ENCODE measurements at places on chromosomes 1 and 21.
A peak's percentile ranks its signal among the peaks of the same experiment; 100 is the strongest.

DNA sequence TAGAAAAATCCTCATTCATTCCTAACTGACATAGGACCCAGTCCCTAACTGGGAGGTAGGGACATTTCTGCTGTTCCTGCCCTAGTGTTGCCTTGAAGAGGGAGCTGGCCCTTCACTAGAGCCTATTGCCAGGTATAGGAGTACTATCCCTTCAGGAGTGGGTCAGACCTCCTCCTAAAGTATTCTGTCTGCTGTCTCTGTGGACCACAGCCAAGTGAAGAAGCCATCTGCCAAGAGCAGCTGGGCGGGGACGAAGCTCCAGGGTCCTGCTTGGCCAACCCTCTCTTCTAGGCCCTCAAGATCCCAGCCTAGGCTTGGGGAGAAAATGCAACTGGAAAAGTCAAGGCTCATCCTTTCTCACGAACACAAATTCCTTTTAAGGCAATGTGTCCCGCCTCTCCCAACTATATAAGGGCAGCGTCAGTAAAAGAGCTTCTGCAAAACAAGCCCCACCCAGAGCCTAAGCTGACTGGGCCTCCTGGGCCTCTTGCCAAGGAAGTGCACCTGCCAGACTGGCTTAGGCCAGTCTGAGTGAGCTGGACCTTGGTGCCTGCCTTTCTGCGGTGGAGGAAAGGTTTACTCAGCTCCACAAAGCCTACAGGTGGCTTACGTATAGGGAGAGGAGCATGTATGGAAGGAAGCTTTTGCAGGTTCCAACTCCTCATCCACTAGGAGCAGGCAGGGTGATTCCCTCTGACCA, 638 bp upstream of the TUFT1 start:
- peak; percentile 51 for DNase-seq

- no peak for DNase-seq
These were observed 605.8 kb upstream of the ADAMTS5 start for GRCh38 chr21:27572696-27573095.

DNA sequence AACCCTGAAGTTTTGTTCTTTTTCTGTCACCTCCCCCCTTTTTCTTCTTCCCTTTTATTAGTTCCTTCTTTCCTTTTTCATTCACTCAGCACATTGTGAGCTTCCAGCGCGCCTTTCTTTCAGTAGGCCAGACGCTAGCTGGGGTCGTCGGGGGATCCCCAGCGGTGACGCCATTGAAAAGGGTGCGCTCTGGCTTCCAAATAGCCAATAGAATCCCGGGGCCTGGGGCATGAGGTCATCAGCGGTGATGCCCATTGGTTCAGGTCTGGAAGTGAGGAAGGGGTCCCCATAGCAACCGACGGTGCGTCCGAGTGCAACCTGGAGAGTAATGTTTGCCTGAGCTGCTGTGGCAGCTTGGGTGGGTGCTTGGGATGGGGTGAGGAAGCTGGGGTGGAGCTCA, 6.9 kb upstream of the EFNA3 start:
- DNase-seq, result no peak

GRCh38 chr1:227794817-227795192, 20.7 kb upstream of the PRSS38 start:
- no peak for DNase-seq

DNA sequence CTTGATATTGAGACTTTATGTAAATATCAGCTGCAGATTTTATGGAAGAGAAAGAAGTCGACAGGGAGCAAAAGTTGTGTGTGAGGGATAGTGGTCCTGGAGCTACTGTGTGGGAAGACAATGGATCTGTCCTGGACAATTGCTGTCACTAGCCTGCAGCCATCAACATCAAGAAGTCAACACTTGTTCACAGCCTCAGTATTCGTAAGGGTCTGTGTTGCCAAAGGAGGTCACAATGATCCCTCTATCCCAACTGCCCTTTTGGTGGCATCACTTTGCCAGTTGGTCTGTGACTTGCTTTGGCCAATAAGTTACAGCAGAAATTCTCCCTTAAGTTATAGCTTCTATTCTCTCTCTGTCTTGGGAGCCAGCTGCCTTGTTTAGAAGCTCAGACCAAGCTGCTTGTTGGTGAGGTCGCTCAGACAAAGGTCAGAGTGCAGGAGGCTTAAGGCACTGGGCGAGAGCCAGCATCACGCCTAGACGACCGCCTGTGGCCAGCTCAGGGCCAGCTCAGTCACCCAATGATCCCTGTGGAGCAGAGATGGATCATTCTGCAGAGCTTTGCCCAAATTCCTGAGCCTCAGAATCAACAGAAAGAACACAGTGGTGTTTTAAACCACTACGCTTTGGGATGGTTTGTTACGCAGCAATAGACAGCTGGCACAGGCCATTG, 134.9 kb downstream of the RHOU start:
- no peak for DNase-seq

- no peak for DNase-seq
These were observed 522.1 kb upstream of the LRRC7 start for GRCh38 chr1:69045572-69045971.

- no peak for DNase-seq
These were observed 42.6 kb downstream of the CD34 start for GRCh38 chr1:207868251-207868773.

GRCh38 chr1:226717256-226717909, 21.7 kb downstream of the ITPKB start:
- no peak for DNase-seq

DNA sequence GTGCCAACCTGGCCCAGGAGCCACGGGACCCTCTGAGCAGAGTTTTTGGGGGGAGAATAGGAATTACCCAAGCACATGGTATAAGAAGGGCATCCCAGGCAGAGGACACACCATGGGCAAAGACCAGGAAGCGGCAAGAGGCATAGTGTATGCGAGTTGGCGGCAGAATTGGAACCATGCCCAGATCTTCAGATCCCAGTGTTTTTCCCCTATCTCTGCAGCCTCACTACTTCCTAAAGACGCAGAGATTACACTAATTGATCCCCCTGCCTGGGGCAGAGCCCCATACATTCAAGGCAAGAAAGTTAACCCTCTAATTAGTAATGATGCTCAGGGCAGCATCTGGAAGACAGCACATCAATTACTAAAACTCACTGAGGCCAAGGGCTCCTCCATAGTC, 48.2 kb downstream of the SYT2 start:
- peak; percentile 33 for DNase-seq

- DNase-seq, result no peak
These were observed 102.0 kb downstream of the CYYR1 start for GRCh38 chr21:26471099-26471471.

GRCh38 chr1:155173478-155174323, at the start of gene TRIM46:
Gene TRIM46, plus strand, starts transcription at chr1:155173849. Its CDS starts 118 bp downstream, at chr1:155173967.
- DNase-seq, result no peak

GRCh38 chr1:31639543-31639942, 5.1 kb downstream of the PEF1 start:
- no peak for DNase-seq

GRCh38 chr1:29716306-29716705, 480.0 kb downstream of the PTPRU start:
- DNase-seq, result no peak

DNA sequence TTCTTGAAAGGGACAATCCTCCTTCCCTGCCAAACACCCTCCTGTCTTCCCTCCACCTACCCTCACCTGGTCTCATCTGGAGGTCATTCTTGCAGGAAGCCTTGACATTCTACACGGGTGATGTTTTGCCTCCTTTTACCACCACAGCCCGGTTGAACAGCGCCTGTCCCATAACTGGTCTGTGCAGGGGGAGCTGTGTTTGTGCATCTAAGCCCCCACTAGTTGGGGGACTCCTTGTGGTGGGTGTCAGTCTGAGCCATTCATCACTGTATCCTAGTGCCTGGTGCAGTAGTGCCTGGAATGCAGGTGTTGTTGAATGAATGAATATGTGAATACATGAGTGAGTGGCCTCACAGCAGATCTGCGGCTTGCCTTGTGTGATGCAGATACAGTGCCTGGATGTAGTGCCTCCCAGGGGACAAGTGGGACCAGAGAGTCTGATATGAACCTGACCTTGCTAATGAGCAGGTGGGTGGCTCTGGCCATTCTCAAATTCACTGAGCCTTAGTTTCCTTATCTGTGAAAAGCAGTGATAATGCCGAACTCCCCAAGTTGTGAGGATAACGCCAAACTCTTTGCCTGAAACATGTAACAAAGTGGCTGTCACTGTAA, 79.8 kb downstream of the OMA1 start:
- no peak for DNase-seq

DNA sequence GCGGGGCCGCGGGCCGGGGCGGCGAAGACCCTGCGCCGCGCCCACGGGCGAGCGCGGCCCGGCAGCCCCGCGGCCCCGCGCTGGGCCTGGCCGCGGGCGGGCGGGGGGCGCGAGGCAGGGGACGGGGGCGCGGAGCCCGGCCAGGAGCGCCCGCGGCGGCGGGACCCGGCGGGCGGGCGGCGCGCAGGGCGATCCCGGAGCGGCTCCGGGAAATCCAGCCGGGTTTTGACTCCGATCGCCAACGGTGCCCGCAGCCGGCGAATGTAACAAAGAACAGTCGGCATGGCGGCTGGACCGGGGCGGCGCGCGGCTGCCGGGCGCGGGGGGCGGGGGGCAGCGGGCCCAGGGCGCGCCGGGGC, 334 bp downstream of the PRDM15 start:
- no peak for DNase-seq

DNA sequence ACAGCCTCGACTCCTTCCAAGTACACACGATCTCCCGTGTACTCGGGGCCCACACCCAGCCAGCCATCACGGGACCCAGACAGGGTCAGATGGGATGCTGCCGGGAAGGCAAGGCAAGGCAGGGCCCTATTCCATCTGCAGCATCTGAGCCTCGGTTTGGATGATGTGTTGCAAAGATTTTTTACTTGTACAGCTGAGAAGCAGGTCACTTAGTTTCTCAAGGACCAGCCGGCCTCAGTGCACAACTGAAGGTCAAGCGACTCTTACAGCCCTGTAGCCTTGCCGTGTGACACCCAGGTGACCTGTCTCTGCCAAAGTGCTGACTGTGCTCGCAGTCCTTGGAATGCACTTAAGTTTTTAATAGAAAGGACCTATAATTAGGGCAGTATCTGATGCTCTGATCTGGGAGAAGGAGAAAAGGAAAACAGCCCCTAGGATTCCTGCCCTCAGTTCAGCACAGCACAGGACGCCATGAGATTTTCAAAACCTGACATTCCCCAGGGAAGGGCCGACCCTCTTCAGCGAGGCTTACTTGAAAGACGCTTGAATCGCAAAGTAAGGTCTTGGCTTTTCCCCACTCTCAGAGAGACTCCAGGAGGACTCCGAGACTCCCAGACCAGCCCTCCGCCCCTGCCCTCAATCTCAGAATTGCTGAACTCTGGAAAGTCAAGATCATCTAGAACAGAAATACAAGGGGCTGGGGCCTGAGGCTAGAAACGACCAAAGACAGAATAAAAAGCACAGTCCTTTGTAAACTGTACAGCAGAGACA, 1.3 kb downstream of the GPR157 start:
- no peak for DNase-seq

DNA sequence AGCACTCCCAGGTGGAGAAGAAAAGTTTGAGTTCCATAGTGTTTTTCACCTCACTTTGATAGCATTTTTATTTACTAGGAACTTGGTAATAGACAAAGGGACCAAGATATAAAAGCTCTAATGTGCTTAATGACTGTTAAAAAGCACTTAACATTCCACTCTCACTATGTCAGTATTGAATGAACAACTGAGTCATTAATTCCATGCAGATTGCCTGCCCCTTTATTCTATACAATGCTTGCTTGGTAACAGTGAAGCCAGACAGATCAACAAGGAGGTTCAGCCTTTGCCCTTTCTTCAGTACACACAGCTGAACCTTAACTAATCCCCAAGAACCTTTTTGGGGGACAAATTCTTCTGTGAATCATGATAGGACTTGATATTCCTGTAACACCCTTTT, 425.5 kb downstream of the NUF2 start:
- DNase-seq, result no peak

- no peak for DNase-seq
These were observed 13.0 kb downstream of the PTPRC start for GRCh38 chr1:198651650-198652400.

DNA sequence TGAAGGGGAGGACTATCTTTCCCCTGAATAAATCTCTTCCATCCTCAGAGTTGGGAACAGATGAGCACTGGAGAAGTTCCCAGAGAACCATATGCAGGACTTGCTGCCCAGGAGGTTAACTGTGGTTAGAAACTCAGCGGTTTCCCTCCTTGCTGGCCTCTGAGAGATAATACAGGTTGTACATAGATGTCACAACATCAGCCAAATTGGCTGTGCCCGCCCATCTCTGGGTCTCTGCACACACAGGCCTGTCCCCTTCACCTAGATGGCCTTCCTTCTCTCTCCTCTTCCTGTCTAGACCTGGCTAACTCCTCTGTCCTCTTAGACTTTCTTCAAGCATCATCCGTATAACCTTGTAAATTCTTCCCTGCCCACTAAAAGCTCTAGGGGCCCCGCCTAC, 5.7 kb downstream of the RGS5 start:
- DNase-seq, result no peak

DNA sequence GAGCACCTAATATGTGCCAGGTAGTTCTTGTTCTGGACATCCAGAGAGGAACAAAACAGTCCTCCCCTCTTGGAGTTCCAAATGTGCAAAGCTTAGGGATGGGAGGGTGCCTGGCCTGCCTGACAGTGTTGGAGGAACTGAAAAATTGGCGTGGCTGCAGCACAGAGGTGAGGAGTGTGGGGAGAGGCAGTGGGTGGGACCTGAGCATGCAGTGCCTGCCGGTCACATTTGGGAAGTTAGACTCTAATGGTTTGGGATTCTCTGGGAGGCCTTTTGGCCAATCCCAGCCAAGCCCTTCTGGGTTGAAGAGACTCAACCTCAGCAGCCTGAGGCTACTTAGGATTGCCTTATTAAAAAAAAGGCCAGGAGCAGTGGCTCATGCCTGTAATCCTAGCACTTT, 2.3 kb upstream of the TCEA3 start:
- no peak for DNase-seq

- DNase-seq, result no peak
These were observed at the start of gene FASLG for GRCh38 chr1:172658871-172659453. Gene FASLG, plus strand, starts transcription at chr1:172659103. Its CDS starts 99 bp downstream, at chr1:172659202.

- DNase-seq, result no peak
These were observed 425.5 kb downstream of the KCTD3 start for GRCh38 chr1:215992620-215993019.

DNA sequence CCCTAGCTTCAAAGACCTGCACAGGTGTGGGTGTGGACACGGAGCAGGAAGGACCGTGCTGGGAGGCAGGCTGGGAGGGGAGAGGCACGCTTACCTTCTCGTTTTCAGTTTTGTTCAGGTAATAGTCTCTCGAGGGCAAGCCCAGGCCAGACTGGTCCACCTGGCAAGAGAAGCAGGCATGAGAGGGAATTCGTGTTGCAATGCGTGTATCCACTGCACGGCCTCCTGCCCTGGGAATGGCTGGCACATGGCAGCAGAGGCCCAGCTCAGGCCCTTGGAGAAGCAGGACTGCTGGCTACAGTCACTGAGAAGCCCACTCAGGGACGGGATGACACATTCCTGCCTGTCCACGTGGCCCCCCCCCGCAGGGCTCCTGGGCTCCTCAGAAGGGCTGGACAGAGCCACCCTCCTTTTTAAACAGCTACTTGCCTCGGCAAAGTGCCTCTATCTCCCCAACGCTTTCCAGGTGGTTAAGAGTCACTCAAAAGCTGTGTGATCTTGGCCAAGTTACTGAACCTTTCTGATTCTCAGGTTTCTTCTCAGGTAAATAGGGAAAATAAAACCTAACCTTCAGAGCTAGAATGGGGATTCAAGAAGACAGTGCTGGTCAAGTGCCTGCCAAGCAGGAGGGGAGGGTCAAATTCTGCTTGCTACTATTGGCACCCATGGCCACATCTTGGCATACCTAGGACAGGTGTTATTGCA, 32.7 kb downstream of the ECE1 start:
- DNase-seq, result no peak
